T-cell (primary cell): ENCODE measurements at places on chromosomes 13 and 19. TPM values are rescaled to one million over a fixed set of nuclear protein-coding genes. Genes with fewer than 3 reads are reported as not detected.
A peak's percentile ranks its signal among the peaks of the same experiment; 100 is the strongest.

BLOC1S3 gene
- 14.9 TPM for total RNA-seq

TIMM50 gene
- total RNA-seq, result 53.7 TPM

GNG7 gene
- 6.3 TPM for total RNA-seq

ZNF285 gene
- 1.1 TPM for total RNA-seq

ATXN8OS gene
- not detected for total RNA-seq

- no peak for DNase-seq
Observed at GRCh38 chr13:76764429-76764828, 121.8 kb downstream of the KCTD12 start.

DNA sequence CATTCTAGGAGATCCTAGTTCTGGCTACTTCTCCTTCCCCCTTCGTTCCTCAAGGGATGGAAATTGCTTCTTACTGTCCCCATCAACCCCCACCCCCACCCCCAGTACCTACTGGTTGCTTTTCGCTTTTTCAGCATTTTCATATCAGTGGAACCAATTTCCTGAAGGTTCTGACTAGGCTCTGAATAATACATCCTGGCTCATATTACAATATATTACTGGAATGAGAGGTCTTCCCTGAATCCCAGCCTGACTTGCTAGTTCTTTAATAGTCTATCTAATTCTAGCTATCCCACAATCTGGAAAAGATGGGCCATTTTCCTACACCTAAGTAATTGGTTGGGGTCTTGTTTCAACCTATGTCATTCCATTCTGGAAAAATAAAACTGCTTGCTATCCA, 207.4 kb downstream of the COG6 start:
- no peak for DNase-seq

- no peak for DNase-seq
Observed at GRCh38 chr19:55858401-55858800, 22.1 kb downstream of the NLRP4 start.

DNA sequence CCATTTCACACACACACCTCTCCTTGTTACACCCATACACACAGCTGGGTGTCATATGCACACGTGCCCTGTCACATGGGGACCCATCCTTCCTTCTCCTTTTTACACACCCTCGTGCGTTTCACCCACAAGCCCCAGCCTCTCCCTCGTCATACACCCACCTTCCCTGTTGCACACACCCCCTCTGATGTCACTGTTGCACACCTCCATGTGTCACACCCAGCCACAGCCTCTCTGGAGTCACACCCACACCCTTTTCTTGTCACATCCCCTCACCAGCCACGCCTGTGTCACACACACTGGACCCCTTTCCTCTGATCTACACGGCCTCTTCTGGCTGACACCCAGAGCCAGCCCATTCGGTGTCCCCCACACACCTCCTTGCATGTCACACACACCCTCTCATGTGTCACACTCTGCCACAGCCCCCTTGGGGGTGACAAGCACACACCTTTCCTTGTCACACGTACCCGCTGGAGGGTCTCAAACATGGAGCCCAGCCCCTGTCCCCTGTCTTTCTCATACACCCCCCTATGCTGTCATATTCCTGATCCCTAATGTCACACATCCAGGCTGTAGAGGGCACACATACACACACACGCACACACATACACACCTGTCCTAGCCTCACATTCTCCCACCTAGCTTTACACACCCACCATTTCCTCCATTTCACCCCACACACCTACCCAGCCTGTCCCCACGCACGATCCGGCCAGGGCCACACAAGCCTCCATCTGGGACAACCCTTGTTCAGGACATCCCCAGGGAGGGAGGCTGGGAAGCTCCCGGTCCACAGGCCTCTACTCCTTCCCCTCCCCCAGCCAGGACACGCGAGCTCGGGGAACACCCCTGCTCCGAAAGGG, 1.4 kb downstream of the NOVA2 start:
- DNase-seq, result peak; percentile 39

DNA sequence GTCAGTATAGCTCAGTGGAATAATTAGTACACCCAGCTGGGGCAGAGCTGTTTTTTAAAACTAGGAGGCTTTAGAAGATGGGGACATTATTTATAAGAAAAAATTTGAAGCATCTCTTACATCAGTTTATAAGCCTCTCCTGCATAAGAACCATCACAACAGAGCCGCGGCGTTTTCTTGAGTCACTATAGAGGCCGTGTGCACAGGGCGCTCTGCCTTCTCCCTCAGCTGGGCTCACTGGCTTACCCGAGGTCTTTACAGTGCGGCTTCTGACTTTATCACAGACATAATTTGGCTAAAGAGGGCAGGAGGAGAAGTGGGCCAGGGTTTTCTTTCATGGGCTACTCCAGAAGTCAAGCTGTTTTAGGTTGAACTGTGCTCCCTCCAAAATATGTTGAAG, 135.5 kb upstream of the RNF113B start:
- no peak for DNase-seq

GRCh38 chr19:3975144-3975543, 4.2 kb upstream of the DAPK3 start:
- no peak for DNase-seq

- peak; percentile 66 for DNase-seq
Observed at GRCh38 chr19:48415395-48415794, 21.9 kb downstream of the GRIN2D start.

DNA sequence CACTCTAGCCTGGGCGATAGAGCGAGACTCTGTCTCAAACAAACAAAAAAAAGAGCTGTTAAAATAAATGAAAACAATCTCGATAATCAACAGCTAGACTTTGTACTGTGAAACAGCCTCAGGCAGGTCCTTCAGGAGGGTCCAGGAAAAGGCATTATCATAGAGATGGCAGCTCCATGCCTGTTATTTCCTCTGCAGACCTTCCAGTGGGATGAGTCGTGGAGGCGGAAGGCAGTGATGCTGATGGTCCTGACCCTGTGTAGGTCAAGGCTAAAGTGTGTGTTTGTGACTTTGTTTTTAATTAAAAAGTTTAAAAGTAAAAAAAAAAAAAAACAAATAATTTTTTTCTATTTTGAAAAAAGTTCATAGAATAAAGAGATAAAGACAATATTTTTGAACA, 117.4 kb downstream of the TNFRSF19 start:
- no peak for DNase-seq

DNA sequence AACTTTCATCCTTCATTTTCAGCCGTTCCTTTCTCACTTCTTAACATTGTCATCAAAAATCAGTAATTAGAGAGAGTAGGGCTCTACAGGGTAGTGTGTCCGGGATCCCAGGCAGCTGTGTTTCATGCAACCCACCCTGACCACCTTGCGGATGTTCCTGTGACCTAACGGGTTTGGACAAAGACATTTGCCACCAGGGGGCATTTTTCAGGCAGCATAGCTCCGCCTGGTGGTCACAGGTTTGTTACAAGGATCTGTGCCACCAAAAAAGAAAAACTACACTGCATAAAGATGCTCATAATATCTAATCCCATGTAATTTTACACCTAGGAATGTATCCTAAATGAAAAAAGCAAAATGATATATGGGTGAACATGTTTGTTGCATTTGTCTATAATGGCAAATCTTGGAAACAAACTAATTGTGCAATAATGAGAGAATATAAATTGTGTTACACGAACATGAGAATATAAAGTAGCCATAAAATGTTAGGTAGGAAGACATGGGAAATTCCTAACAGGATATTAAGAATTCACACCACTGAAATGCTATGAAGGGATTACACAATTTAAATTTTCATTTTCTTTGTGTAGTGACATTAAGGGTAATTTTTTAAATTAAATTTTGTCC, 123.0 kb downstream of the SLC7A1 start:
- DNase-seq, result no peak
